Activated CD4-positive, CD25-positive, alpha-beta regulatory T cell (primary cell): ENCODE measurements at places on chromosomes 3 and 15.

DNA sequence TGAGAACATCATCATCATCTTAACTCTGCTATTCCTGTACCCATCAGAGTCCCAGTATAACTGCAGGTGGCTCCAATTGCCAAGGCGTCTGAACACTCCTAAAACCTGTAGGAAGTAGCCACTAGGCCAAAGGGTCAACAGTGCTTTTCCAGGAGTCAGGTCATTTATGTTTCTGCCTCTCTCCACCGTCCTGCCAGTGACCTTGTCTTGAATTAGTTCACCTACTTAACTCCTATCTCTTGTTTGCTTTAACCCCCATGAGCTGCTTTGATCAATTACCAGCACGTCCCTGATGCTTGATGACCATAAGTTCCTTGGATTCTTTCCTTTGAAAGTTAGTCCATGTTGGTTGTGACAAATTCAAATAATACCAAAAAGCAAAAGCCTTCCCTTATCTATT, 169.8 kb upstream of the ANKRD28 start:
- DNase-seq = no peak

- DNase-seq = no peak
These were observed 10.6 kb upstream of the SLC25A36 start for GRCh38 chr3:140931016-140931454.

DNA sequence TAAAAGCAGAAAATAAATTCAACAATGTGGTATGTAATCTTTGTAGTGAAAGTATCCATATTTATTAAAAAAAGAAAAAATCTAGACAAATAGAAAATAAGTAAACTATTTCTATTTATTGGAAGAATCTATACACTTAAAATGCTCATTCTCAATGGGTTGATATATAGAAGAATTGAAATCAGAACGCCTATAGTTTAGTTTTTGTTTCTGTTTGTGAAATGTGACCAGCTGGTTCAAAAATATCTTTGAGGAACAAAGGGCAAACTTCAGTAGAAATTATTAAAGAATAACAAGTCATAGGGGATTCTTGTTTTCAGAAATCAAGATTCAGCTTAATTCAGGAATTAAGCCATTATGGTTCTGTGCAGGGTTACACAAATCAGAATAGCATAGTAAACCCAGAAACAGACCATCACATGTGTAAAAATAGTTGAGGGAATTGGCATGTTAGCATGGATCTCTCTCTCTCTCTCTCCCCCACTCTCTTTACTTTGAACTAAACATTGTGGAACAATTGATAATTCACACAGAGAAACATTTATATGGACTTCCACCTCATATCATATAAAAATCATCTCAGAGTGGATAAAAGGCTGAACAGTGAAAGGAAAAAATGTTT, 134.0 kb downstream of the CHL1 start:
- no peak for DNase-seq

- DNase-seq = no peak
These were observed 277.9 kb downstream of the RPLP1 start for GRCh38 chr15:69730281-69731080.

DNA sequence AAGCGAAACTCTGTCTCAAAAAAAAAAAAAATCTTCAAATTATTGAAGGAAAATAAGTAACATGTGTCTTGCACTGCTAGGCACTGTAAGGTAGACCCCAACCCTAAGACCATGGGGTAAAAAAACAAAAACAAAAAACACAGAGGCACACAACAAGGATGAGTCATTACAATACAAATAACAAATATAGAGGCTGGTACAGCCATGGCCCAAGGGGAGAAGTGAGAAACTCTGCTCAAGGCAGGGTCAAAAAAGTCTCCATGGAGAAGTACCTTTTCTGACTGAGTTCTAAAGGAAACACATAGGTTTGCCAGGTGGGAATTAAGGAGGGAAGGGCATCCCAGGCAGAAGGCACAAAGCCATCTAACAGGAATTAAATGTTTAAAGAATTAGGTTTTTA, 54.5 kb downstream of the TOP2B start:
- DNase-seq = no peak

GRCh38 chr3:47634996-47635395, 56.3 kb upstream of the CSPG5 start:
- no peak for DNase-seq

DNA sequence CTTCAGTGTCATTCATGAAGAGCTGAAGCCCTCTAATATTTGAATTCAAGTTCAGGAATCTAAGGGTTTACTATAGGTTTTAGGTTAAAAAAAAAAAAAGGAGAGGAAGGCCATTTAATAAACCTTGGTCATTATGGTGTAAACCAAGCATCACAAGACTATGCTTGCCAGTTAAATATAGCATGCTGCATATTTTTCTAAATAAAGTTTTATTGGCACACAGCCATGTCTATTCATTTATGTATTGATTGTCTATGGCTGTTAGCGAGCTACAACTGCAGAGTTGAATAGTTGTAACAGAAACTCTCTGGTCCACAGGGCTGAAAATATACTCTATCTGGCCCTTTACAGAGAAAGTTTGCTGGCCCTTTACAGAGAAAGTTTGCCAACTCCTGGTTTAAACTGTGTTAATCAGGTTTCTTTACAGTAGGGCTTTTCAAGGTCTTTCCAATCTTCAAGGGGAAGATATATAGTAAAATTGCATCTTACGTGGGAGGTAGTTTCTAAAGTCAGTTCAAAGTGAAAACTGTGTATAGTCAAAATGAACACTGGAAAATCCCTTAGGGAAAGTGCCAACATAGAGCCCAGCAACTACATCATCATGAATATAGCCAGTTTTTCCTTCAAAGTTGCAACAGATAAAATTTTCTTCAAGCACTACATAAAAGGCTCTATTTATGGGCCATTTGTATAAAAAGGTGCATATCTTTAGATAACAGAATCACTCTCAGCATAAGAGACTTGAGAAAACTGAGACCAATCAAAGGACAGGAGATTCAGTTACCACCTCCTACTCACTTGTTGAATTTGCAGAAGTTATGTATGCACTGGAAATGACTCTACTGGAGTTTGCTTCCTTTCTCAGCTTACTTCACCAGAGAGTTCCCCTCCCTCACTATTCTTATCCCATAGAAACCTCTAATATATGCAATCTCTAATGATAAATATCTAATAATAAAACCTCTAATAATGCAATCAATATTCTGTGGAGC, 49.7 kb upstream of the FRMD4B start:
- no peak for DNase-seq

DNA sequence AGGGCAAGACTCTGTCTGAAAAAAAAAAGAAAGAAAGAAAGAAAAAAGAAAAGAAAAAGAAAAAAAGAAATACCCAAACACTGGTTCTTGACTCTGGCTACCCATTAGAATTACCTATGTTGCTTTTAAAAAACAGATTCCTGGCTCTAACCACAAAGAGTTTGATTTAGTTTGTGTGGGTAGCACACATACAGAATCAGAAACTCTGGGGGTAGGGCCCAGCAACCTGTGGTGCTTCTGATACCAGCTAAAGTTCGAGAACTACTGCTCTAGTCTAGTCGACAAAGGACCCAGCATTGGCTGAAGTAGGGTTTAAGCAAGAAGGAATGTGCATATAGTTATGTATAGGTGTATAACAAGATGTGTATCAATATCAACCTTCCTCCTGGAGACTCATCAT, 392.7 kb downstream of the EFHB start:
- no peak for DNase-seq
